ENCODE measurements at places on chromosomes 5 and 9.

GRCh38 chr9:1960342-1961042 is 54.7 kb upstream of the SMARCA2 start:
- no peak for DNase-seq

GRCh38 chr5:56094579-56095361 is 100.0 kb upstream of the IL6ST start:
- peak; percentile 72 for DNase-seq

GRCh38 chr5:1509346-1510085 is 14.2 kb downstream of the LPCAT1 start:
- DNase-seq, result no peak

GRCh38 chr5:170753311-170753710 is 30.2 kb upstream of the GABRP start:
- DNase-seq, result no peak

GRCh38 chr9:136835162-136835931 is 6.9 kb upstream of the AJM1 start:
- no peak for DNase-seq

GRCh38 chr9:110926828-110927487 is 111.3 kb downstream of the LPAR1 start:
- no peak for DNase-seq

GRCh38 chr9:92661127-92661526 is 8.8 kb downstream of the IPPK start:
- no peak for DNase-seq

DNA sequence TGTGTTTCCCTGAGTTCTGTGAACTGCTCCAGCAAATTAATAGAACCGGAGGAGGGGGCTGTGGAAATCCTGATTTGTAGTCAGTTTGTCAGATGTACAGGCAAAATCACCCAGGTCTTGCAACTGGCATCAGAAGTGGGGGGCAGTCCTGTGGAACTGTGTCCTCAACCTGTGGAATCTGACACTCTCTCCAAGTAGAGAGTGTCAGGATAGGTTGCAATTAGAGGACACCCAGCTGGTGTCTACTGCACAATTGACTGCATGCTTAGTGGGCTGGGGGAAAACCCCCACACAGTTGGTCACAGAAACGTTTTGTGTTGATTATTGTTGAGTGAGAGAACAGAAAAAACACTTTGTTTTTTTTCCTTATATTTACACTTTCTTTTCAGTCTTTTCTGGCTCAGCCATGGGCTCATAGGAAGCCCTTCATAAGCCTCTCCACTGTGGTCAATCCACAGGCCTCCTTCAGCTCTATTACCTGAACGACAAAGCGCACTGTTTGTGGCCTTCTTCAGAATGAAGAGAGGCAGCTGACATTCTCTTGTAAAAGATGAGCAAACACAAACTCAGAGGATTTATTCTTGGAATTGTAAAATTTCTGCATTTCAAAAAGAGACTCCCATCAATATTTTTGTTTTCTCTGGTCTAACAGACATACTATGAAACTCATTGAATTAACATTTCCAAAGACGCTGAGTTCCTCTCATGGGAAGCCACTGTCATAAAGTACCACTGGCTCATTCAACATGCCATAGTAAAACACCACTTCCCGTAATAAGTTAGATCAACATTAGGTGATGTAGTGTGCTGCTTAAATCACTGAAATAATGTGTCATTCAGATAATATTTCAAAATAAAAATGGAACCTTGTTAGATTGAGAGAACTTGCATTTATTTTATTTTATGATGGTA is 348.9 kb upstream of the RFX3 start:
- DNase-seq, result no peak

- DNase-seq, result no peak
These were observed 304.6 kb downstream of the SLCO4C1 start for GRCh38 chr5:101991486-101991885.

DNA sequence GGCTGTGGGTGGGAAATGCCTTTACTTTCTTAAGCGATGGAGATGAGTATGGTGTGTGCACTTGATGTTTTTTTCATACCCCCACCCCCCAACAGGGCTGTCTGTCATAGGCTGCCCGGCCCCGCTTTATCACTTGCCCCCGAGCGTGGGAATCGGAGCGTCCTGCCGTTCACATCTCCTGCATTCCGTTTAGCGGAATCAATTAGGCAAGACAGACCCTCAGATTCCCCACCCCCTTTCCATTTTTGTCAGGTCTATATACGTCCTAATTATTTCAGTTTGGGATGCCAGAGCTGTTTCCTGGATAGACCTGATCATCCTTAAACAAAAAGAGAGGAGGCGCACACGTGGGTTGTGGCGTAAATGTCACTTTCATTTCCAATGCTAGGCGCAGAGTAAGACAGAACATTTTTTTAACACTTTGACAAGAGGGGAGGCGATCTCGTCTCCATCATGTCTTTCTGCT is 217.2 kb downstream of the MEF2C start:
- no peak for DNase-seq

DNA sequence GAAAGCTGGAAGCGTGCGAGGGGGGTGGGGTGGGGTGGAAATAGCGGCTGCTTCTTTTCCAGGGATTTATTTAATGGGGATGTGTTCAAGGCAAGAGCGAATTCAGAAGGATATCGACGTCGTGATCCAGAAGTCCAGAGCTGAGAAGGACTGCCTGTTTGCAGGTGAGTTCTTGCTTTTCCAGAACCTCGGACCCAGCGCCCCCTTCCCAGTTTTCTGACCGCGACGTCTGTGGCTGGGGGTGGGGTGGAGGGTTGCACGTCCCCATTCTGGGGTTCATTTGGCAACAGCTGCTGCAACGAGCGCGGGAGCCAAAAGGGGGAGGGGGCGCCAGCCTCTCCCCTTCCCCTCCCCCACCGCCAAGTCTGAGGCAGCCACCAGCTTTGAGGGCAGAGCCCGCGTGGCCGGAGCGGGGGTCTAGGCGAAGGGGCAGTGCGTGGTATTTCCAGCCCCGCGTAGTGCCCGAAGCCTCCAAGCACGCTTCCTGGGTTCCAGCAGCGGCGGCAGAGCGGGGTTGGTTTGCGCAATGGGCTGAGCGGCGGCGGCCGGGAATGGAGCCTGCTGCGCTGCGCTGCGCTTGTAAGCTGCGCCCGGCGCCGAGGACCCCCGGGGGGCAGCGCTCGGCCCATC is 701 bp downstream of the PARP8 start:
- DNase-seq, result no peak

DNA sequence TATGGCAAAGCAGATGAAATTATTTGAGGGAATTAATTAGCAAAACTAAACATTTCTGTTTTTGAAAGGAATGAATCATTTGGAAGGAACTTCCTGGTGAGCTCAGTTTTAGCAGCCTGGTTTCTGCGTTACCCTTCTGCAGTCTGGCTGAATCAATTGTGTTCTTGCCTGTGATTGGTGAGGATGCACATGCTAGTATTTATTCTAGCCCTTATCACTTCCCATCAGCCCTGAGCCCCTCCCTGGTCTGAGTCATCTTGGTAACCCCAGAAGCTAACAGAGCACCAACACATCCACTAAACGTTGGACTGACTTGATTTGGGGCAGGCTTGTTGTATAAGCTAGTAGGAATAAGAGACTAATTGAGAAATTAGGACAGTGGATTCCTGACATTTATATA is 6.6 kb downstream of the TJP2 start:
- peak; percentile 56 for DNase-seq

DNA sequence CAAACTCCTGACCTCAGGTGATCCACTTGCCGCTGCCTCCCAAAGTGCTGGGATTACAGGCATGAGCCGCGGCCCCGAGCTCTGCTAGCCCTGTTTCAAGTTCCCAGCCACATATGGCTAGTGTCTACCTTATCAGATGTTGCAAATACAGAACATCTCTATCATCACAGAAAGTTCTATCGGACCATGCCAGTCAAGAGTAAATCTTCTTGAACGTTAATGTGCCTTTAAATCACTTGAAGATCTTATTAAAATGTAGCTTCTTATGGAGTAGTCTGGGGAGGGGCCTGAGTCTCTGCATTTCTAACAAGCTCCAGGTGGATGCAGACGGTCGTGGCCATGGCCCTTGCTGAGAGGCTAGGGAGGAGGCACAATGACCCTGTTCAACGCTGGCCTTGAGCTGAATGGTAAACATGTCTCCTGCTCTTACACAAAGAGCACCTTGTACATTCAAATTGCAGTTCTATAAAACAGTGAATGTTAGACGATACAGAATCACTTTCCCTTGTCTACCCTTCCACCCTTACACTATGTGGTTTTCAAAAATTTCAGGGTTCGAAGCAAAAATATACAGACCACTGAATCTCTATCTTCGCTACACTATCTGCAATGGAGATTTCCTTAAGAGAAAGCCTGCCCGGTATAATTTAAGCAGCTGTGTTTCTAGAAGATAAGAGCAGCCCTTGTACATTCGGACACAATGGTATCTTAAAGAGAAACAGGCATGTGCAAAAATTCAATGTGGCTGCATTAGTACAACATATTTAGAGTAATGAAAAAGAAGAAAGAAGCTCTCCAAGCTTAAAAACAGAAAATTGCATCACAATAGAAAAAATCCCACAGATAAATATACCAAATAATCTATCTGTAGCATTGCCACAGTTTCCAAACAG is 114.1 kb downstream of the FRMD3 start:
- DNase-seq, result no peak

DNA sequence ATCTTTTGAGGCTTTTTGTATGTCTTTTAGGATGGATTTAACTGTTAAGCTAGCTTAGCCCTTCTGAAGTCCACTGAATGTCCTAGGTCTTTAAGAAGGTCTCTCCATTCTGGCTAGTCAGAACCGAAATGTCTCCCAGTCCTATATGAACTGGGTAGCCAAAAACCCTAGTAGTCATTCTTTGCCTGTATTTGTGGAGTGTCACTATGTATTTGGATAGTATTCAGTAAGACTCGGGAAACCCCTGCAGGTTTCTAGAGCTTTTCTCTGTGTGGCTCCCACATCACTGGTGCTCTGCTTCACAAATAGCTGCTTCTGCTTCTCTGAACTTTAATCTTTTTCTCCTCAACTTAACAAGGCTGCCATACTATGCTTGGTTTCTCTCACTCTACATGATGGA is 68.0 kb downstream of the RIC1 start:
- no peak for DNase-seq

DNA sequence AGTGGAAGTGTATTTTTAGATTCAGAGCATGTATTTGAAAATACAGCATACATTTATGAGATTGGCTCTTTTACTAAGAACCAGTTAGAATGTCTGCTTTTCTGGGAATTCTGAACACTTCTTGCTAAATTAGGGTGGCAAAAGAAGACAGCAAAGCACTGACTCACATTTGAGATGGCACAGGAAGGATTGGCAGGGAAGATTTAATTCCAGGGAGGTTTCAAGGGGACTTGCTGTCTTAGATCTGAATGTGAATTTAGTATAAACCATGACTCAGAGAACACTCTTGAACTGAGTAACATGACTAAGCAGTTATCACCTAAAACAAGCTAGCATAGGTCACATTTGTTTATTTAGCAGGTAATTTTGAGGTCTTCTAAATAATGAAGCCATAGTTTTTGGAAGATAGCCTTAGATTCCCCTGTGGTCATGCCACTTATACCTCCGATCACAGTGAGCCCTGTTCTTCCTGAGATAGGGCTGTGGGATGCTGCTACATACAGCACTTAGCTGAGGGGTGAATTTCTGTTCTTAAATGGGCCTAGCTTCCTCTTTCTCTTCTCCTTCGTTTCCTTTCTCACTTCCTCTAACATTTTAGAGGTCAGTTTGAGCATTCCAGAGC is 173.8 kb downstream of the PCSK1 start:
- no peak for DNase-seq

DNA sequence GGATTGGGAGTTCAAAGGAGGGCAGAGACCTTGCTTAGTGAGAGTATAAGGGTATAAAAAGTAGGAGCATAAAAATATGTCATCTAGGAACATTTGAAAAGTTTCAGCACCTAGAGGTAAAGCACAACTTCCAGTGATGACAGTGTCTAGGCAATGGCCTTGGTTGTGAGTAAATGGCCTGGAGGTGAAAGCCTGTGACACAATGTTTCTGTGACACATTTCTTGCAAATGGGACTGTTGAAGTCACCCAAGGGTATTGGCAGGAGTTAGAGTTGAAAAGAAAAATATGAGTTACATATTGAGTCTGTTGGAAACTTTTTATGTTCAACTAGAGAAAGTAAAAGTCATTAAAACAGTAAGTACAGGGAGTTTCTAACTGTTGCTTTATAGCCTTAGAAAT is 14.8 kb downstream of the C5orf47 start:
- no peak for DNase-seq

DNA sequence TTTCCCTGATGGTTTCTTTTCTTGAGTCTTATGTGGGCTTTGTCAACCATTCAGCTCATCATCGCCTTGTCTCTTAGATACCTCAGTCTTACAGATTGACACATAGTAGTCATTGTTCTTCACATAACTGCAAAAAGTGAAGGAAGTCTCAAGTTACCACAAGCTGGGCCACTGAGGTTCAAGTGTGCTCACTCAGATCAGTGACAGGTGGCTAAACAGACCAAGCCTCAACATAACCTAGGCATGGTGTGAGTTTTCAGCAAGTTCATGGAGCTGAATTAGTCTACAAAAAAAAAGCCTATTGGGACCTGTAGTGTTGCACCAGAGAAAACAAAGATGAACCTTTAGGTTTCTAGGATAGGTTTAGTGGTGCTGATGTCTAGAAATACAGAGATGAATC is 58.2 kb downstream of the RFK start:
- no peak for DNase-seq

GRCh38 chr9:23492126-23493002 is 333.7 kb downstream of the ELAVL2 start:
- no peak for DNase-seq

DNA sequence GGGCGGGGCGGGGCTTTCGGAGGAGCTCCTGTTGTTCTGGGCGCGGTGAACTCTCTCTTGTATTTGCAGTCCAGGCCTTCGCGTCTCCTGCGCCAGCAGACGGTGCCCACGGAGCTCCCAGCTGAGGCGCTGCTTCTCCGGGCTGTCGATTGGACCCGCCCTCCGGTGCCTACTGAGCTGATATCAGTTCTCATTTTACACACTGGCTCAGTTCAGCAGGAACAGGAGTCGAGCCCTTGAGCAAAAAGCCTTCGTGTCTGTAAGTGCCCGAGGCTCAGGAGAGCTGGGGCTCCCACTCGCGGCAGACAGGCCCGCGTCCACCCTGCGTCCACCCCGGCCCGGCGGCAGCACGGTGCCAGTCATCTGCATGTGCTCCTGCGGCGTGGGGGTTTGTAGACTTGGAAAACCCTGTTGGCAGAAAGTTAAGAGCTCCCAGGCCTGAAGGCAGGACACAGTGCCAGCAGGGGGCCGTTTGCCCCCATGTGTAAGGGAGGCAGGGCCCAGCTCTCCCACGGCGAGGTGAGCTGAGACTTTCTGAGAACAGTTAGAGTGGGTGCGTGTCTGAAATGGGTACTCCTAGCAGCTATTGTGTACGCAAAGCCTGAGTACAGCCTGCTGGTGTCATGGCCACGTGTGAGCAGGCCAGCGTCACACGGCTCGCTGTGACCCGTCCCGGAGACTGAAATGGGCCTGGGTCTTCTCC is 231.5 kb downstream of the FANCC start:
- DNase-seq, result no peak

DNA sequence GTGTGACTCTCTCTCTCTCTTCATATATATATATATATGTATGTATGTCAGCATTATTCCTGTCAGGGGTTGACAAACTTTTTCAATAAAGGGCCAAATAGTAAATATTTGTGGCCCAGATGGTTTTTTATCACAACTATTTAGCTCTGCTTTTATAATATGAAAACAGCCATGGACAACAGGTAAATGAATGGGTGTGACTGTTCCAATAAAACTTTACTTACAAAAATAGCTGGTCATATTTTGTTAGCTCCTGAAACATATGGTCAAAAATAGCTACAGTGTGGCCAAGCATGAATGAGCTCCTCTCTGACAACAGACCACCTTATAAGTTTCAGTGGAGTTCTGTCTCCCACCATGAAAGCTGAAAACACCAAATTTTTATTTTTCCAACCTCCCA is 21.6 kb downstream of the RAPGEF6 start:
- no peak for DNase-seq

- no peak for DNase-seq
These were observed 51.2 kb downstream of the RAD23B start for GRCh38 chr9:107334103-107334776.

Measured in stimulated activated CD8-positive, alpha-beta memory T cell treated with anti-CD3 and anti-CD28 coated beads, Interleukin-4, amount 100 ng/mL, for 48 hours (primary cell).